ENCODE measurements at places on chromosomes 12 and 14. TPM values are rescaled to one million over a fixed set of nuclear protein-coding genes. Genes with fewer than 3 reads are reported as not detected.

Gene GSG1
- not detected for total RNA-seq

Gene TESPA1
- total RNA-seq, result 0.70 TPM

GRCh38 chr12:124328116-124328515, 33.2 kb downstream of the RFLNA start:
- no peak for DNase-seq

DNA sequence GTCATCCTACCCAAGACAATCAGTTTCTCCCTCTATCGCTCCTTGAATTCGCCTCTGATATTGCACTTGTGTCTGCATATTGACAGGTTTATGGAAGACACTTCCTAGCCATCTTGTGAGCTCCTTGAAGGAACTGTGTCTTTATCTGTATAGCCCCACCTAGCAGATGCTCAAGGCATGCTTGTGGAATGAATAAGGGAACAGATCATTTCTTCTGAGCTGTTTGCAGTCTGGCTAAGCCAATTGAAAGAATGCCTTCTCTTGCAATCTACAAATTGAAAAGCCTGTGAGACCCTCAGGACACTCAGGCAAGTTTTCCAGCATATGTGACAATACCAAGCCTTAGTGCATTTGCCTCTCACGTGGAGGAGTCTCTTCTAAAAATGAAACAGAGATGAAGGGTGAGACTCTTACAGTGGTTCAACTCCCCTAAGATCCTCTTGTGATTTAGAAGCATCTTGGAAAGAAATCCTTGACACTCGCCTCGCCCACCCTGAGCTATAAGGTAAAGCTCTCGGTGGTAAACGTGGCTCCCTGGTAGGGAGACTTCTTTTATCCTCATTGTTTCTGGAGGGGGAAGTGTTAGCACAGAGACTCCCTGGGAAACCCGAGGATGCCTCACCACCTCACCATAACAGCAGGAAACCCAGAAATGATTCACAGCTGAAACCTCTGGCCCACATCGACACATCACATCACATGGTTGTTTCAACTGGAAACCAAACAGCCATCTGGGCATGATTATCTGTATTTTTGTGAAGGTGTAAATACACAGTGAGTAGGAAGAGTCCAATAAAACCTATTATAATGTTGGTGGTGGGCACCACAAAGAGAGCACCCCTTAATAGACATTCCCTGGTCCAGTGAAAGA, 112.3 kb upstream of the BCL2L14 start:
- DNase-seq, result no peak

GRCh38 chr12:121495746-121496145, 85.1 kb downstream of the KDM2B start:
- DNase-seq, result no peak

- no peak for DNase-seq
Measured at GRCh38 chr12:54282949-54283593, 2.5 kb downstream of the HNRNPA1 start.

Data from Right ventricle myocardium inferior (tissue), 1 donor.